ENCODE measurements at places on chromosomes 16 and 17. TPM values are rescaled to one million over a fixed set of nuclear protein-coding genes. Genes with fewer than 3 reads are reported as not detected.

Gene CIBAR2
- not detected for polyA plus RNA-seq

Gene KRT12
- polyA plus RNA-seq: 0.08 TPM

Gene PTX4
- polyA plus RNA-seq: 0.50 TPM

Gene CLEC3A
- polyA plus RNA-seq: not detected

All from muscle of back (tissue), 13 donors.